ENCODE measurements at places on chromosomes 6 and 20.

GRCh38 chr6:142026471-142026870 lies 106.3 kb upstream of the GJE1 start:
- no peak for DNase-seq

DNA sequence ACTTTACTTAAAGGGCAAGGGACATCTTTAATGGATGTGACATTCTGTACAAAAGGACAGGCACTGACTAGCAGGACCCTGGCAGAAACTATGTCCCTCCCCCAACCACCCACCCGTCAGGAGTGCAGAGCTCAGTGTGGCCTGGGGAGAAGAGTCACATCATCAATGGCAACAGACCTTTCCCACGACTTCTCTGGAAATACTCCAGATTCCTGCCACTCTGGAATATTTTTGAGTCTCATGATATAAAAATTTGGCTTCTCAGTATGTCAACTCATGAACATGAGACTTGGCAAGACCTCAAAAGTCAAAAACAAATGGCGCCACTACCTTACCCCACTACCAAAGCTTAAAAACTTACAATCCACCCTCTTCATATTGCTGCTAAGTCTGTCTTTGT lies 118.3 kb downstream of the SLC23A2 start:
- DNase-seq = no peak

DNA sequence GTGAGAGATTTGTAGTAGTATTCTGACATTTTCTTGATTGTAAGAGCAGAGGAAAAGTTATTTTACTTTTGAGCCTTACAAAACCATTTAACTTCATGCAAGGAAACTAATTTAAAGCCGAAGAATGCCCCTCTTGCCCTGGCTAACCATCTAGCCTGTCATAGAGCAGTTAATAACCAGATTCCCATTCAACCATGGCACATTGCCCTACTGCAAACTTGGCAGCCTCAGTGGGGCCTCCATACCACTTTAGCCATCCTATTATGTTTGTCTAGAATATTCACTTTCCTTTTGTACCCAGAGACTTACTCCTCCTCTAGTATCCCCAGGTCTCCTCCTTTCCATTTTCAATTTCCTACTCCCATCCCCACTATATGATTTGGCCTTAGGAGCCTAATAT lies 230.9 kb downstream of the TBC1D7 start:
- DNase-seq = no peak

DNA sequence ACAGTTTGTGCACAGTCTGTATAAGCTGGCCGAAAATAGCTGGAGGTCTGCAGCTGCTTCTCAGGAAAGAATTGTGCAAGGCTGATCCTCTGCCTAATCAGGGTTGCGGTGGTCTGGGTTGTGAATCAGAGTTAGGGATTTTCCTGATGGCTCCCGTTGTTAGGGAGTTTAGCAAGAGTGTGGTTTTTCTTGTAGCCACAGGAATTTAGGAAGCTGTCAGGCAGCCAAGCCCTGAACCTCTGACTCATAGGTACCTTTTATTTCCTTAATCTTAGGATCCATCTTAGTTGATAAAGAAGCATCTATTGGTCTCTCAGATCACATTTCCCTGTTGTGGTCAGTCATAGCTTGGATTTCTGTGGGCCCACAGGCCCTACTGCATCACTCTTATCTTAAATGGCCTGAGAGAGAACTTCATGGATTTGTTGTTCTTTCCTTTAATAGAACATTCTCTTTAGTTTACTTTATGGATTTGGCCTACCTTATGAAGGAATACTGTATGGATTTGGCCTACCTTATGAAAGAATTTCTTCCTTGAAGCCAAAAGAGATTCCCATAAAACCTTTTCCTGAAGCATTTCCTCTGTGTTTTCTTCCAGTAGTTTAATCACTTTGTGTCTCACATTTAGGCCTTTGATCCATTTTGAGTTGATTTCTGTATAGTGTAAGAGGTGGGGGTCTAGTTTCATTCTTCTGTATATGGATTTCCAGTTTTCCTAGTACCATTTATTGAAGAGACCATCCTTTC lies 10.3 kb downstream of the KIF25 start:
- DNase-seq = no peak

GRCh38 chr6:30683980-30684338 lies 2.5 kb downstream of the PPP1R18 start:
- DNase-seq = no peak

- no peak for DNase-seq
Measured at GRCh38 chr6:143940011-143940597, 68.0 kb downstream of the PLAGL1 start.

DNA sequence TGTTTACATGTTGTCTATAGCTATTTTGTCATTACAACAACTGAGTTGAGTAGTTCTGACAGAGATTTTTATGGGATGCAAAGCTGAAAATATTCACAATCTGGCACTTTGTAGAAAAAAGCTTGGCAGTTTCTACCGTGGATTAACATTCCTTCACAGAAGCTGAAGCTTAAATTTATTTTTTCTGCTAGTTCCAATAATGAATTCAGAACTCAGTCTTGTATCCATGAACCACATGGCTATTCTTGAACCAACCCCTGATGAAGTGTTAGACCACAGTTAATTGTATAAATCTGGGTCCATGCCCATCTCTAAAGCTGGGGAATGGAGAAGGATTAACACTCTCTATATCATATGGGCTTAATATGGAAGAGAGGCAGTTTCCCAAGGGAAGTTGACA lies 743.8 kb upstream of the FLRT3 start:
- DNase-seq = no peak

DNA sequence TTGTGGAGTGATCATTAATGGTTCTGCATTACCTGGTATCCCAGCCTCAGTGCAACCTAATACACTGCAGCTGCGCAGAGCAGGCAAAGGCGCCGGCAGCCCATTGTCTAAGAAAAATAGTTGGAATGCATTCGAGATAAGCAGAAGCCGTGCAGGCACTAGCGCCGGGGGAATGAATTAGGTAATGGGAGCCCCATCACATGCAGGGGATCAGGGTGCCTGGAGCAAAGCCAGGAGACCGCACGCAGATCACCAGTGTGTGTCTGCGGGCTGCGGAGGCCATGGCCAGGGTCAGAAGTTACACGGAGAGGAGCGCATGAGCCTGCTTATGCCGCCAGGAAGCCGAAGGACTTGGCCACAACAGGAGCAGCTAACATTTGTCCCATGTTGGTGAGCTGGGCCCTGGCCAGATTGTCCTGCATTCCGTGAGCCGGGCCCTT lies 156.8 kb downstream of the DLL1 start:
- no peak for DNase-seq

DNA sequence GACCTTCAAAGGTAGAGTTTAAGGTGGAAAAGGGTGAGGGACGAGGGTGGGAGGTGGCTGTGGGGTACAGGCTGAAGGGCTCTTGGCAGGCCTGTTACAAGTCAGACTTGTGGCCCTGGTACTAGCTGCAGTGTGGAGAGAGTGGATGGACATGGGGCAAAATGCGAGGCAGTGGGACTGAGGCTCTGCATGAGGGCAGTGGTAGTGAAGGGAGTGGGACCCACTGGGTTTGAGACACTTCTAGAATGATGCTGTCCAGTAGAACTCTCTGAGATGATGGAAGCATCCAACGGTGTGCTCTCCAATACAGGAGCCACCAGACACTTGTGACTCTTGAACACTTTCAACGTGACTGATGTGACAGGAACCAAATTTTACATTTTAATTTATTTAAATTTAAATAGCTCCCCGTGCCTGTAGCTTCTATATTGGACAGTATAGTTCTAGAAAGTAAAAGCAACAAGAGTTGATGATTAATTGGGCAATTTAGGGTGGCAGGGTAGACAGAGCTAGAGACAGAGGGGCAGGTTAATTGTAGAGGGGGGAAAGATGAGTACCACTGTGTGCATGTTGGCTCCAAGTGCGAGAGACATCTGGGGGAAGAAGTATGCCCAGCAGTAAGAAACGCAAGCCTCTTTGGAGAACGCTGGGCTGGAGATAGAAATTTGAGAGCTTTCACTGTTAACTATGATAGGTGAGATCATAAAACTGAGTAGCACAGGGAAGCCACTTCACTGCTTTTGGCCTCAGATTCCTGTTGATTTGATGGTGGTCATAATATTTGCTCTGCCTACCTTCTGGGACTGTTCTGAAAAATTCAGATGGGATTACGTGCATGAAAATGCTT lies 77.5 kb downstream of the TXNDC5 start:
- no peak for DNase-seq

DNA sequence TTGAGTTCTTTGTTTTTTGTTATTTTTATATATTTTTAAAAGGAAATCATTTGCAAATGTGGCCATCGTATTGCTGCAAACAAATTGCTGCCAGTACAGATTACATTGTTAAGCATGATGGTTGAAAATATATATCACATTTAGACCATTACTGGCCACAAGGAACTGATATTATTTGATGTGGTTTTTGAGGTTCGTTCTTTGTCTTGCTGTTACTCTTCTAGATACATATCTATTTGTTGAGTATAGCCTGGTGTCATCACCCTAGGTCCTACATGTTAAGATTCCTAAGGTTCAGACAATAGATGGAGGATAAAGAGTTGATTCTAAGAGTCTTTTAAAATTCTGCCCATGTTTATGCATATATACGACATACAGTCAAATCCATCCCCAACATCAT lies 306.0 kb downstream of the FARS2 start:
- DNase-seq = no peak

- no peak for DNase-seq
Measured at GRCh38 chr6:31055441-31055840, 45.2 kb downstream of the MUC22 start.

DNA sequence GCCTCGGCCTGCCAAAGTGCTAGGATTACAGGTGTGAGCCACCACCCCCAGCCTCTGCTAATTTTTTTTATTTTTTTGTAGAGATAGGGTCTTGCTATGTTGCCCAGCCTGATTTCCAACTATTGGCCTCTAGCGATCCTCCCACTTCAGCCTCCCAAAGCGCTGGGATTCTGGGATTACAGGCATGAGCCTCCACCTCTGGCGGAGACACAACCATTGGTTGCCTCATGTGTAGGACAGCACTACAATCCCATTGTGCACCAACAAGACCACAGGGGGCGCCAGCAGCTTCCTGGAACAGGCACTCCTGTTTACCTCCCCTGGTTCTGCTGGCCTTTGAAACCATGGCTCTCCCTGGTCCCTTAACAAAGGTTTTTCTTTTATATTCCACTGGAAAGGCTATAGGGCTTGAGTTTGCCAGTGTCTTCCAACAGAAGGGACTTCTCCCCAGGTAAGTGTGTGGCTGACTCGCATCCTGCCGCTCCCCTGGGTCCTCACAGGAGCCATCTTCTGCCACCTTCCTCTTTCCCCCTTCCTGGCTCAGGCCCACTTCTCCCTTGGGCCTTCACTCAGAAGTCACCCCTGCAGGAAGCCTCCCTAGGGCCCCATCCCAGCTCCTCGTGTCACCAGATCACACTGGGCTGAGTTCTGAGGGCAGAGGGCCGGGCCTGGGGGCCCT lies 39.2 kb upstream of the TLDC2 start:
- DNase-seq = no peak

DNA sequence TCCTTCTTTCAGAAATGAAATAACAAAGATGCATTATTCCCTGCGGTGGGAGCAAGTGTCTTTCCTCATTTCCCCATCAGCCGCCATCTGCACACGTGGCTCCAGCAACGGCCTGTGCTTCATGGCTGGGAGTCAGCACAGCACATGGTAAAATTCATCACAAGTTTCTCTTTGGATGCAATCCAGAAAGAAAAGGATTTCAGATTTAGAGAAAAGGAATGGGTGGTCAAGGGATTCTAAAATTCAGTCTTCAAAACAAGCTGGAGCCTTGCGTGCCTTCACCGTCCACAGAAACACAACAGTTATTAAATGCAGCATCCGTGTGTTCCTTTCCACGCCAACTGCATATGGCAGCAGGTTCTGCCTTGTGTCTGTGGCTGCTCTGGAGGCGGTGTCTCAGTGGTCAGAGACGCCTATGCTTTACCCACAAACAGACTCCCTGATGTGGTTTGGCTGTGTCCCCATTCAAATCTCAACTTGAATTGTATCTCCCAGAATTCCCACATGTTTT lies 107.6 kb downstream of the THBS2 start:
- DNase-seq = no peak

DNA sequence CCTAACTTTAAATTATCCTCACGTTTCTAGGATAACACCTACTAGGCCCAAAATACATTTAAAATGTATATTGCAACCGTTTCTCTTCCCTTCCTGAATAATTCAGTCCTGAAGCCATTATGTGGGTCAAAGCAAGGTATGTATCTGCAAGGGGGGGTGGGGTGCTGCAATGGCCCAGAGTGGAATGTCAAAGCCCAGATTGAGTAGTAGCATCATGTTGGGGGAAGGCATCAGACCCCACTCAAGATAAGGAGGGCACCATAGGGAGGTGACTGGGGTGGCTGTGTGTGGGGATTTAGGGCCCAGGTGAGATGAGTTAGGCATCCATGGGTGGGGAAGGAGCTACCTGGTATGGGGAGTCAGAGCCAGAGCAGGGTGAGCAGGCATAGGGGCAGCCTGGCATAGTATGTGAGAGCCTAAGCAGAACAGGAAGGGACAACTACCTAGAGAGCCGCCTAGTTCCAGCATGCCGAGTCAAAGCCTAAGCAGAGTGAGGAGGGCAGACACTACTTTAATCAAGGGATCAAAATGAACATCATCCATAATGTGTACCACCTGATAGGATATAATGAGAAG lies 48.2 kb downstream of the ZNF292 start:
- no peak for DNase-seq
